BE2C (cell line): ENCODE measurements at places on chromosomes 11 and 22.

DNA sequence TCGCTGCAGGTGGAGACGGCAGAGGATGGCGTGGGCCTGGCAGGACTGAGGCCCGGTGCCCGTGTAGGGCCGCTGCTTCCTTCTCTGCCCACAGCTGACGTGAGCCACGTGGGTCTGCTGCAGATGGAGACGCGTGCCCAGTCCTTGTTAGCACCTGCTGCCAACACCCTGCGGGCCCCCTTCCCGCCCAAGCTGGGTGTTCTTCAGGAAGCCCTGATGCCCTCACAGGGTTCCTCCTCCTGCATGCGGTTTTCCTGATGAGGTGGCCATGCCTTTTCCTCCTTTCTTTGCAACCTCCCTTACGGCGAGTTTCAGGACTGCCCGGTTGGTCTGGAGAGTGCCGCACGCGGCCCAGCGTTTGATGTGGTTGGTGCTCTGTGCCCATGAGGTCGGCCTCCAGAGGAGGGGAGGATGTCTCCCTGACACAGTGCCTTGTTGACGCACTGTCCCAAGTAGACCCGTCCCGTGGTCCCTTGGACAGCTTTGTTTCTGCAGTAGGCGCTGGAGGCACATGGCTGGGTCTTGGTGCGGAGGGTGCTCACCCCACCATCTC lies 44.7 kb downstream of the AP2A2 start:
- DNase-seq: no peak

- DNase-seq: no peak
Measured at GRCh38 chr11:96413408-96413807, 23.6 kb downstream of the JRKL start.

GRCh38 chr11:11178671-11179638 lies 174.1 kb downstream of the CSNK2A3 start:
- no peak for DNase-seq

GRCh38 chr11:36352922-36353321 lies 56.8 kb downstream of the PRR5L start:
- DNase-seq: no peak

- no peak for DNase-seq
Measured at GRCh38 chr11:35907648-35908431, 36.0 kb upstream of the LDLRAD3 start.

DNA sequence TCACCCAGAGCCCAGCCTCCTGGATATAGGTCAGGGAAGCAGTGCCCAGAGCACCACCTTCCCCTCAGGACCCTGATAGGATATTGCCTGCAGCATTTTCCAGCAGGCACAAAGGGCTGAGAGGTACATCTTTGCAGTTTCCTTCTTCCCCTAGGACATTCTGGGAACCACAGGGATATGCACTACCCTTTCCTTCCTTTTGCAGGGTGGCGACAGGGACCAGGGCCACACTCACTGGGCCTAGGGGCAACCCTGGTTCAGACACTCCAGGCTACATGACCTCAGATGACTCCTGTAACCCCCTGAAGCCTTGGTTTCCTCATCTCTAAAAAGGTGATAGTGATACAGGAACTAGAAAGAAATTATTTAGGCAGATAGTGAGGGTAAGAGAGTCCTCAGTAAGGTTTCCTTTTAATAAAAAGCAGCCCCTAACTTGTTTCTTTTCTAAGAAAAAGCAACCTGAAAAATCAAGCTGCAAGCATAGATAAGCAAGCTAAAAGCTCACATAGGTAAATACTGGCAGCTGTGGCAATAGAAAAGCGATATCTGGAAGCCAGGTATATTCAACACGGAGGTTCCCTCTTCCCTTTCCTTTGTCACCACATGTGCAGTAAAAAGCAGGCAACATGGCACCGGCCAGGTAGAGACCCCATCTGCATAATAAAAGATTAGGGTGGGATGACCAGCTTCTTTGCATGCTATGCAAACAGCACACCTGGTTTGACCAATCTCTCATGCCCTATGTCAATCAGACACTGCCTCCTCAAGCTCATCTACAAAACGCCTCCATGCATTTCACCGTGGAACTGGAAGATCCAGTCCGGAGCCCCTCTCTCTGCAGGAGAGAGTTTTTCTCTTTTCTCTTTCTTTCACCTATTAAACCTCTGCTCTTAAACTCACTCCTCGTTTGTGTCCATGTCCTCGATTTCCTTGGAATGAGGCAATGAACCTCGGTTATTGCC lies 13.2 kb upstream of the MRGPRX2 start:
- DNase-seq: no peak

DNA sequence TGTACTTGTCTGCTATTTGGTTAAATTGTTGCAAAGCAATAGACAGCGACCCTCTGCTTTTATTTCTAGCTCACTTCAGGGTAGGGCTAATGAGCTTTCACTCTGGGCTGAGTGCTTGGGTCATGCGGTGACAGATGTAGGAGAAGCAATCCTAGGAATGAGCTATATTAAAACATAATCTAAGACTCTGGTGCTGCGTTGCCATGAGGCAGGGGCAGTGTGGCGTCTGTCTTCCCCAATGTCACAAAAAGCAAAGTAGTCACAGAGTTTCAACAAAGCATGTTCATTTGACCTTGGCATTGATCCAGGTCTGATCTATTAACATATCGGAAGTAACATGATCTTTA lies 55.5 kb upstream of the GRAMD1B start:
- DNase-seq: no peak

DNA sequence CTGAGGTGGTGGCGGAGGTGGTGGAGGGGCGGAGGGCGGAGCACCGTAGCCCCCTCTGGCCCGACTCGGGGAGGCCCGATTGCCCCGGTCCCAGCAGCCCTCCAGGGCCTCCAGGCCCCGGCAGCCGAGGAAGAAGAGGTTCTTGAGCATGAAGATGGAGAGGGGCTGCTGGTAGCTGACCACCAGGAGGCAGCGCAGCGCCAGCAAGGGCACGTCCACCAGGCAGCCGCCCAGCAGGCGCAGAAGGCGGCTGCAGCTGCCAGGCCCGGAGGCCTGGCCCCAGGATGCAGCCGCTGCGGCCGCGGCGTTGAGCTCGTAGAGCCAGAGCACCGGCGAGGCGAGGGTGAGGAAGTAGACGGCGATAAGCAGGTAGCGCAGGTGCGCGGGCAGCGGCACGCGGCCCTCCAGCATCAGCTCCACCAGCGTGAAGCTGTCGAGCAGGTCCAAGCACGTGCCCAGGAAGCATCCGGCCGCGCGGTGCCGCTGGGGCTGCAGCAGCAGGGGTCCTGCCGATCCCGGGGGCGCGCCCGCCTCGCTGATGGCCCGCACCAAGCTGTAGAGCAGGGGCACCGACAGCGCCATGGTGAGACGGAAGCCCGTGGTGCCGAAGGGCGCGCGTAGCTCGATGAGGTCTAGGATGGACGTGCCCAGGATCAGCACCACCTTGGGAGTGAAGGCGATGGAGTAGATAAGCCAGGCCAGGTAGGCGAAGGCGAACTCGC lies 1.5 kb downstream of the TMEM121B start:
- peak; percentile 62 for DNase-seq

GRCh38 chr11:125333354-125334073 lies 162.6 kb downstream of the FEZ1 start:
- DNase-seq: no peak

- DNase-seq: no peak
Measured at GRCh38 chr22:29155966-29156365, 49.7 kb upstream of the EMID1 start.

- no peak for DNase-seq
Measured at GRCh38 chr22:48483764-48484528, 1343.7 kb downstream of the BRD1 start.

- no peak for DNase-seq
Measured at GRCh38 chr11:36471577-36471976, 38.5 kb downstream of the TRAF6 start.

GRCh38 chr11:79087961-79088318 lies 352.9 kb downstream of the TENM4 start:
- peak; percentile 42 for DNase-seq

GRCh38 chr11:128246810-128247594 lies 340.4 kb downstream of the ETS1 start:
- DNase-seq: peak; percentile 60

GRCh38 chr11:975827-976226 lies 50.2 kb downstream of the AP2A2 start:
- DNase-seq: peak; percentile 21

- DNase-seq: peak; percentile 85
Measured at GRCh38 chr11:46295312-46296058, 18.0 kb downstream of the CREB3L1 start.

- no peak for DNase-seq
Measured at GRCh38 chr11:5631417-5631816, 6.6 kb downstream of the TRIM34 start.

DNA sequence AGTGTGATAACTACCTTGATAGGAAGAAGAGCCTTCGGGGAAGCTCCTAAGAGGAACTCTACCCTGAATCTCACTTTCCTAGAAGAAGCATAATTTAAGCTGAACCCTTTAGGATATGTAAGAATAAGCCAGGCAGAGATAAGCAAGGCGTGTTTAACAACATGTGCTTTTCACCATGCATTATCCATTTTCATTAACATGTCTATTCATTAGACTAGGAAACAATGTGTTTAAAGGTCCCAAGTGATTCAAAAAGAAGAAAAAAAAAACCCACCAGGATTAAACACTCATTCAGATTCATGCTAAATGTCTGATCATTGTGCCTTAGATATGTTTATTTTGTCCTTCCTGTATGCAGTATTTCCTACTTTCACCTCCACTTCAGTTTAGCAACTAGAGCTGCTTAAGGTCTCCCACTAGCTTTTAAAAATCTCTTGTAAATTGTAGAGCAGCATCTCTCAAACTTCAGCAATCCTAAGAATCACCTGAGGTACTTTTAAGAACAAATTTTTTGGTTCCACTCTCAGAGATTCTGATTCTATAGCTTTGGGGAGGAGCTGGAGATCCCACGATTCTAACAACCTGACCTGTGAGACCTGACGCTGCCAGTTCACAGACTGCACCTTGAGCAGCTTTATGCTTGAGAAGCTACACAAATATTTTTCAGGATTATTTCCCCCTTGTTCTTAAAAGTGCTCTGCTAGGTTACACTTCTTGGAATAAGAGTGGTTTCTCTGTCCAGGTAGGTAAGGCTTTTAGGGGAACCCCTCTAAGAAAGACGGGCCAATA lies 955.4 kb upstream of the CCDC90B start:
- no peak for DNase-seq

GRCh38 chr22:50296658-50297490 lies 10.6 kb downstream of the PLXNB2 start:
- DNase-seq: no peak

DNA sequence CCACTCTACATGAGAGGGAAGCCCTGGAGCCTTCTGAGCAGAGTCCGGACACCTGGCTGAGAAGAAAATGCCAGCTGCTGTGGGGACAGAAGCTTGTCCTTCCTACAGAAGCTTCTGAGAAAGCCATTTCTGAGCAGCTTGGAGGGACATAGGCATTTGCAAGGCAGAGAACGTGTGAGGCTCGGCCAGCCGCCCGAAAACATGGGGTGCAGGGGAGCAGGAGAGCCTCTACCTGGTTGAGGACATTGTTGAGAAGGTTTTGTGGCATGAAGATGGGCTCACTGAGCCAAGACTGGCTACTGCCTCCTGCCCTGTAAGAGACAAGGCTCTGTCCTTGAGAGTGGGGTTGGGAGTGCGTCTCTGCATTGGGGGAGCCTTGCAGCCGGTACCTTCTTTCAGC lies 25.3 kb downstream of the SAMM50 start:
- no peak for DNase-seq

- no peak for DNase-seq
Measured at GRCh38 chr22:47355776-47356510, 593.5 kb downstream of the TBC1D22A start.

DNA sequence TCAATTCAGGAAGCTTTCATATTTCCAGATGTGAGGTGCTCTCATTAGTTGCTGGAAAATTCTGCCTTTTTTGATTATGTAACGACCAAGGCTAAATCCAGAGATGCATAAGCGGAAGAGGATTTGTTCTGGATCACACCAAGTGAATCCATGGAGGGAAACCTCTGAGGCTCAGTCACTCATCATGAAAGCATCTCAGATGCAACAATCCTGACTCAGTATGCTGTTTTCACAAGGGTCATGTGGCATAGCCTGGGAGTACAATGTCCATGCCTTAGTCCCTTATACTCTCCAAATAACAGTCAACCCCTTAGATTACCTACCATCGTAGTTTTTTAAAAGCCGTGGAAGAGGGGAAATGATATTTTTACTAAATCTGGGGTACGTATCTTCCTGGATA lies 445.6 kb downstream of the NTM start:
- no peak for DNase-seq

DNA sequence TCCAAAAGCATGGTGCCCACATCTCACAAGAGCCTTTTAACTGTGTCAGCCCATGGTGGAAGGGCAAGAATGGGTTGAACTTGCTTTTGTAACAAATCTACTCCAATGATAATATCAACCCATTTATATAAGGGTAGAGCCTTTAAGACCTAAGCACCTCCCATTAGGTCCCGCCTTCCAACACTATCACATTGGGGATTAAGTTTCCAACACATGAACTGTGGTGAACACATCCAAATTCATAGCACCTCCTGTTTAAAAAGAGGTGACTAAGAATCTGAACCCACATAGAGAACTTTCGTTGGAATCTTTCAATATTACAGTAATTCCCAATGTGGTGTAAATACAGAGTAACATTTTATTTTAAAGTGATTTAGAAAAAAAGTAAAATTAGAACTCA lies 9.2 kb upstream of the CNTF start:
- DNase-seq: no peak
